Naive thymus-derived CD4-positive, alpha-beta T cell (primary cell): ENCODE measurements at places on chromosomes 5 and 9. TPM values are rescaled to one million over a fixed set of nuclear protein-coding genes. Genes with fewer than 3 reads are reported as not detected.

FAXDC2 gene
- total RNA-seq: 1.9 TPM

NEUROG1 gene
- total RNA-seq: not detected in 2 replicates

GRCh38 chr9:125889112-125889475 is 141.9 kb downstream of the PBX3 start:
- H3K4me1 ChIP-seq: peaks cover 6% of the 10 kb centered on the region
- H3K36me3 ChIP-seq: no peaks in the 10 kb centered on the region
- H3K27ac ChIP-seq: no peak overlapping the region
- no peak for DNase-seq

- no peak overlapping the region for H3K27ac ChIP-seq
- H3K4me3 ChIP-seq: no peak overlapping the region
- no peak for DNase-seq
Measured at GRCh38 chr5:3852161-3852916, 256.7 kb downstream of the IRX1 start.

DNA sequence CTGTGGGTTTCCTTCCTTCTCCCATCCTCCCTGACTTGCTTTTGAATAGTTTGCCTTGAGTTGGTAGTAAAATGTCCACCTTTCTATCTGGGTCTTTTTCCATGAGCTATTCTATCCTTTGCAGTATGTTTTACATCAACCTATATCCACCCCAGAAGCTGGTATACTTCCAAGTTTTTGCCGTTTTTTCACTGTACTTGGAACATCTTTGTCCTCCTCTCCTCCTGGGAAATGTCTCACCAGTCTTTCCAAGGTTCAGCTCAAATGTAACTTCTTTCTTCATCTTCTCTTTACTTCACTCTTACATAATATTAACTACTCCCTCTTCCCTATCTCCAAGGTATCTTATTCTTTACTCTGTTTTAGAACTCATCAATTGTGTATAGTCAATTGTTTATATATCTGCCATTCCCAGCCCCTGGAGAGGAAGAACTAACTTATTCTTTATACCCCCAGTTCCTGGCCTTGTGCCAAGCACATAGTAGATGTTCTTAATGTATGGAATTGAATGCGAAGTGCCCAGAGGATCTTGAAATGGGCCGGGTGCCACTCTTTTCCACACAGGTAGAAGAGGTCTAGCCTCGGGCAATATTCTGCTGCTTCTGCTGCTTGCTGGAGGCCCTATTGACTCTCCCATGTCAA is 34.9 kb upstream of the SLC1A3 start:
- no peak for DNase-seq
- H3K27me3 ChIP-seq: no peaks in the 10 kb centered on the region
- no peak overlapping the region for H3K27ac ChIP-seq
- H3K4me3 ChIP-seq: no peak overlapping the region
